Activated B cell treated with CpG ODN at 0.5 μM for 24 hours (primary cell): ENCODE measurements at places on chromosomes 7 and 10.
A peak's percentile ranks its signal among the peaks of the same experiment; 100 is the strongest.

DNA sequence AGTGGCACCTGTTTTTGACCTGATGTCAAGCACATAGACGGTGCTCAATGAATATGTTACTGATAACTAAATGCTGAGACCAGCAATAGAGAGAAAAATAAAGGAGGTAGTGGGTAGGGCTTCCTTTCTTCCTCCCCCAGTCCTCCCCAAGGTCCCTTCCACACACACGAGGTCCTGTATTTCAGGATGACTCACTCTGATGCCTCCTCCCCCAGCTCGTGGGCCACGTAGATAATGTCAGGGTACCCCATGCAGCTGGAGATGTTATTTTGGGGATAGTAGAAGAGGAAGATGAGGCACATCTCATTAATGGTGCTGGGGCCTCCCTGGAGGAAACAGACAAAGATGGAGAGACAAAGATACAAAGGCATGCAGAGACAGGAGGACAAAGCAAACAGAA, 17.3 kb downstream of the PRSS58 start:
- no peaks in the 10 kb centered on the region for H3K36me3 ChIP-seq
- H3K4me1 ChIP-seq = no peaks in the 10 kb centered on the region
- H3K27ac ChIP-seq = no peak overlapping the region
- no peak overlapping the region for H3K4me3 ChIP-seq

DNA sequence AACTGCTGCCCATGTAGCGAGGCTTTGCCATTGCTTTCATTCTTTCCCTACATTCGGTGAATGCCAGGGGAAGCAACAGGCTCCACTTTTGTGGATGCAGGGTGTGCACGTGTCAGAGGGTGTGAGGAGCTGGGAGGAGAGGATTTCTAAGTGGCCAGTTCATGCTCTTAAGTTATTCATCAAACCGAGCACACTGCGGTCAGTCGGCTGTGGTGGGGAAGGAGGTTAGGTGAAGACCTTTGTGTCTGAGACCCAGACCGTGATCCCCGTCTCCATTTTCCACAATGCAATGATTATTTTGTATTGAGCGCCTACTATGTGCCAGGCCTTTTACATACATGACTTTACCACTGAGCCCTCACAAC, 438.6 kb upstream of the GALNT17 start:
- H3K36me3 ChIP-seq = peaks cover 4% of the 10 kb centered on the region
- H3K27ac ChIP-seq = no peak overlapping the region
- H3K4me3 ChIP-seq = peak overlapping the region; percentile 79
- no peak for DNase-seq
- peaks cover 19% of the 10 kb centered on the region for H3K27me3 ChIP-seq
- peaks cover 15% of the 10 kb centered on the region for H3K4me1 ChIP-seq

DNA sequence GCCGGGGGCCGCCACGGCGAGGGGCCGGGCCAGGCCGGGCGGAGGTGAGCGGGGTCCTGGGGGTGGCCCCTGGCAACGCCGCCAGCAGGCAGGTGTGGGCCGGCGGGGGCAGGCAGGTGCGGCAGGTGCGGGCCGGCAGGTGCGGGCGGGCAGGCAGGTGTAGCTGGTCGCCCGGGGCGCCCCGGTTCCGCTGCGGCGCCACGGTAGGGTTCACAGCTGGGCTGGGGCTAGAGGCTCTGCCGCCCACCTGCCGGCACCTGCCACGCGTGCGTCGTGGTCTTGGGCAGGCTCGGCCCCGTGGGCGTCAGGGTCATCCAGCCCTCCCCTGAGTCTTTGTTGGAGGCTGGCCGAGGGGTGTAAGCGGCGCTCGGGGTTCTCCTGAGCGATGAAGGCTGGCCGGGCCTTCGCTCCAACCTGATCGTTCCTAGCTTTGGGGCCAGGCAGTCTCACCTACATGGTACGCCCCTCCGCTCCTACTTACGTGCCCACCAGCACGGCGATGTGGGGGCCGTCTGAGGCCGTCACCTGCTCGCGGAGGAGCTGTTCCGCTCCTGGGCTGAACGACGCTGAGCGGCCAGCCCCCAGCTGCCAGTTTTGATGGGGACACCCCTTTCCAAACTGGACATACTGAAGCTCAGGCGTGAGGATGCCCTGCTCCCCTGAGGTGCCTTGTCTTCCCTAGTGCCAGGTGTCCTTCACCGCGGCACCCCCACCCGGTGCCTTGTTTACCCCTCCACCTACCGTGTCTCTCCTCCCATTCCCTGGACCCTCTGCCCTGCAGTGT, 493 bp downstream of the ZMIZ2 start:
- H3K27me3 ChIP-seq = no peaks in the 10 kb centered on the region
- peaks cover 31% of the 10 kb centered on the region for H3K36me3 ChIP-seq
- H3K4me3 ChIP-seq = peak overlapping the region; percentile 91
- peaks cover 51% of the 10 kb centered on the region for H3K4me1 ChIP-seq

- no peaks in the 10 kb centered on the region for H3K27me3 ChIP-seq
- H3K4me1 ChIP-seq = peaks cover 31% of the 10 kb centered on the region
- no peaks in the 10 kb centered on the region for H3K36me3 ChIP-seq
- no peak overlapping the region for H3K27ac ChIP-seq
- no peak for DNase-seq
These were observed 10.7 kb downstream of the FGL2 start for GRCh38 chr7:77188731-77189437.

- no peak overlapping the region for H3K4me3 ChIP-seq
- no peak overlapping the region for H3K27ac ChIP-seq
- no peak for DNase-seq
- no peaks in the 10 kb centered on the region for H3K27me3 ChIP-seq
- H3K4me1 ChIP-seq = peaks cover 3% of the 10 kb centered on the region
These were observed 86.7 kb downstream of the KLF6 start for GRCh38 chr10:3698312-3698711.

DNA sequence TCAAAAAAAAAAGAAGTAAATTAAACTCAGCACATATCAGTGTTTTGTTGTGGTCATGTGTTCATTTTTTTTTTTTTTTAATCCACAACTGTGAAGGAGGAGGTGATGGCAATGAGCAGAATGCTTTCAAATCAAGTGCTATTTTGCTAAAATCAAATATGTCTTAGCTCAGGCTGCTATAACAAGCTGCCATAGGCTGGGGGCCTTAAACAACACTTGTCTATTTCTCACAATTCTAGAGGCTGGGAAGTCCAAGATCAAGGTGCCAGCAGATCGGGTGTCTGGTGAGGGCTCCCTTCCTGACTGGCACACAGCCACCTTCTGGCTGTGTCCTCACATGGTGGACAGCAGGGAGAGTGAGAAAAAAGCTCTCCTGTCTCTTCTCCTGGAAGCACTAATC, 203.9 kb downstream of the FAM107B start:
- no peak for DNase-seq
- peaks cover 73% of the 10 kb centered on the region for H3K36me3 ChIP-seq
- H3K27me3 ChIP-seq = no peaks in the 10 kb centered on the region

GRCh38 chr10:130017631-130018022, 53.6 kb upstream of the EBF3 start:
- no peak overlapping the region for H3K27ac ChIP-seq
- no peaks in the 10 kb centered on the region for H3K36me3 ChIP-seq
- no peak for DNase-seq
- H3K4me1 ChIP-seq = no peaks in the 10 kb centered on the region
- H3K4me3 ChIP-seq = no peak overlapping the region

DNA sequence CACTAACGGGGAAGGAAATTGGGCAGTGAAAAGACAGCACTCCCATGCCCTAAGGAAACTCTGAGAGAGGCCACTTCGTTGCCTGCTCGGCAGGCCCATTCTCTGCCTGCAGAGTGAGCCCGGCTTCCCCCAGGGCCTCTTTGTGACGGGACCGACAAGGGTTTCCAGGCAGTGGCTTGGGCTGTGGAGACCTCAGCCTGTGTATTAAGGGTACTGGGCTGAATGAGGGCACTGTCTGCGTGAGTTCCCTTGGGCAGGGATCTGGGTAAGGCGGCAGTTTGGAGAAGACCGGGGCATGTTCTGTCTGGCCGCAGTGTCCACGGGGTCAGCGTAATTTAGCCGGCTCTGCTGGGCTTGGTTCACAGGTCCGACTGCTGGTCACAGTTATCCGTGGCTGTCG, 237.2 kb downstream of the MGMT start:
- H3K27me3 ChIP-seq = no peaks in the 10 kb centered on the region
- peaks cover 45% of the 10 kb centered on the region for H3K36me3 ChIP-seq
- peaks cover 9% of the 10 kb centered on the region for H3K4me1 ChIP-seq
- no peak overlapping the region for H3K27ac ChIP-seq
- no peak for DNase-seq
- H3K4me3 ChIP-seq = no peak overlapping the region

- no peaks in the 10 kb centered on the region for H3K4me1 ChIP-seq
- no peak overlapping the region for H3K27ac ChIP-seq
- no peak for DNase-seq
- H3K27me3 ChIP-seq = no peaks in the 10 kb centered on the region
- no peak overlapping the region for H3K4me3 ChIP-seq
These were observed 169.1 kb downstream of the LRRN3 start for GRCh38 chr7:111259991-111260390.

GRCh38 chr7:79290841-79291497, 162.5 kb downstream of the MAGI2 start:
- no peaks in the 10 kb centered on the region for H3K27me3 ChIP-seq
- no peaks in the 10 kb centered on the region for H3K4me1 ChIP-seq
- no peaks in the 10 kb centered on the region for H3K36me3 ChIP-seq
- H3K4me3 ChIP-seq = no peak overlapping the region

GRCh38 chr10:43173120-43173519, 34.9 kb downstream of the CSGALNACT2 start:
- peaks cover 80% of the 10 kb centered on the region for H3K36me3 ChIP-seq
- no peak overlapping the region for H3K4me3 ChIP-seq
- DNase-seq = no peak
- H3K27me3 ChIP-seq = no peaks in the 10 kb centered on the region
- H3K27ac ChIP-seq = no peak overlapping the region

- no peak for DNase-seq
- no peaks in the 10 kb centered on the region for H3K27me3 ChIP-seq
- no peaks in the 10 kb centered on the region for H3K4me1 ChIP-seq
- no peaks in the 10 kb centered on the region for H3K36me3 ChIP-seq
- H3K27ac ChIP-seq = no peak overlapping the region
- no peak overlapping the region for H3K4me3 ChIP-seq
These were observed 145.6 kb downstream of the DOCK4 start for GRCh38 chr7:112060625-112061024.

DNA sequence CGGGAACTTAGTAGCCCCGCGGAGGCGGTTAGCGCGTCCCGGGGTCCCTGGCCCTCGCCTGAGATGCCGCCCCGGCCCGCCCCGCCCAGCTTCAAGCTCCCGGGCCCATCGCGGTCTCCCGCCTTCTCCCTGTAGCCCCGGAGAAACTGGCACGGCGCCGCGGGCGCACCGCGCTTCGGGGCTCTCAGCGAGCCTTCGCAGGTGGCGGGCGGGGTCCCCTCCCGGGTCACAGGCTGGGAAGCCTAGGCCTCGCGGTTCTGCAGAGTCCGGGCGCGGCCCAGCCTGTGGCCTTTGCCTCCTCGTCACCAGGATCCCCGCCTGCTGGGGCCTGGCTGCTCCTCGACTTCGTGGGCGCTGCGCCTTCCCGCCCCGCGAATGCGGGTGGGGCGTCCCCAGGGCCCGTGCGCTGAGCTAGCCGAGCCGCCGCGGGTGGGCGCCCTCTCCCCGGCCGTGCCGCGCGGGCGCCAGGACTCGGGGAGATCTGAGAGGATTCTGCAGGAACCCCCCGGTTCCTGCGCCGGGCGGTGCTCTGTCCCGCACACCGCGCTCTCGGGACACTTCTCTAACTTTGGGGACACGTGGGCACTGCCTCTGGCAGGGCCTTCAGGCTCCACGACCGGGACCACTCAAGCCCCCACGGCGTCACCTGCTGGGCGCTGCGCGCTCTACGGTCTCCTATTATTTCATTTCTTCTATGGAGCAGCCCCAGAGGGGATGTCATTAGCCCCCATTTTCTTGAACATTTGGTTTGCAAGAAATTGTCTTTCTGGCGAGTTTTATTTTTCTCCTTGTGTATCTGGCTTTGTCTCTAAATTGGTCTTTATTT, 682 bp upstream of the RGS10 start:
- H3K4me1 ChIP-seq = peaks cover 38% of the 10 kb centered on the region
- H3K36me3 ChIP-seq = no peaks in the 10 kb centered on the region
- peak; percentile 61 for DNase-seq
- peak overlapping the region; percentile 91 for H3K4me3 ChIP-seq
- peak overlapping the region; percentile 87 for H3K27ac ChIP-seq
- H3K27me3 ChIP-seq = peaks cover 9% of the 10 kb centered on the region

DNA sequence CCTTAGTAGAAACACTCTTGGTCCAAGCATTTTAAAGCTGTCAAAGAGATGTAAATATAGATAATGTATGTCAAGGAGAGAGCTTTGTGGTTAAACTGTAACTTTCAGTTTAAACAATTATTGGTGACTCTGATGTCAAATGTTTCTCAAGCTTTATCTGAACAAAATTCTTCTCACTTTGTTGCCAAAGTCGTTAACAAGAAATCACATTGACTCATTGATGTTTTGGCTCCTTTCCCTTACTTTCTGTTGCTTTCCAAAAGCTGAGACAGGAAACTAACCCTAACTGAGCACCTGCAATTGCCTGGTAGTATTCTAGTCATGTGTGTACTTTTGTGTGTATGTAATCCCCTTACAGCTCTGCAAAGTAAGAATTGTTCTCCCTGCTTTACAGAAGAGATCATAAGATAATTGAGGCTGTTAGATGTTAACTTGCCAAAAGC, 108.5 kb downstream of the CFTR start:
- no peak overlapping the region for H3K4me3 ChIP-seq
- no peaks in the 10 kb centered on the region for H3K4me1 ChIP-seq
- no peaks in the 10 kb centered on the region for H3K36me3 ChIP-seq
- no peak overlapping the region for H3K27ac ChIP-seq
- no peaks in the 10 kb centered on the region for H3K27me3 ChIP-seq

GRCh38 chr10:508726-509125, 180.7 kb downstream of the DIP2C start:
- no peak overlapping the region for H3K27ac ChIP-seq
- no peaks in the 10 kb centered on the region for H3K36me3 ChIP-seq
- no peak overlapping the region for H3K4me3 ChIP-seq
- peaks cover 21% of the 10 kb centered on the region for H3K4me1 ChIP-seq
- DNase-seq = no peak

DNA sequence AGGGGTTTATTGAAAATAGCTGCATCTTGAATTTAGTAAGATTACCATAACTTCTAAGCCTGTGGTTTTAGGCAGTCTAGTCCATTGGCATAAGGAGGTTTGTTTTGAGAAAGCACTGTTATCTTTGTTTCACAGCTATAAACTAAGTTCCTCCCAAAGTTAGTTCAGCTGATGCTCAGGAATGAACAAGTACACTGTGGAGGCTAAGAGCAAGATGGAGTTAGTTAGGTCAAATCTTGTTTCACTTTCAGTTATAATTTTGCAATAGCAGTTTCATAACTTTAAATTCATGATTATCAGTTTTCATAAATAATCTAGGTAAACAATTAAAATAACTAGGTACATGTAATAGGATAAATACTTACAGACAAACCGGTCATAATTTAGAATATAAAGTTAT, 15.4 kb downstream of the SEC61G start:
- no peak overlapping the region for H3K4me3 ChIP-seq
- peaks cover 14% of the 10 kb centered on the region for H3K36me3 ChIP-seq
- no peaks in the 10 kb centered on the region for H3K4me1 ChIP-seq

DNA sequence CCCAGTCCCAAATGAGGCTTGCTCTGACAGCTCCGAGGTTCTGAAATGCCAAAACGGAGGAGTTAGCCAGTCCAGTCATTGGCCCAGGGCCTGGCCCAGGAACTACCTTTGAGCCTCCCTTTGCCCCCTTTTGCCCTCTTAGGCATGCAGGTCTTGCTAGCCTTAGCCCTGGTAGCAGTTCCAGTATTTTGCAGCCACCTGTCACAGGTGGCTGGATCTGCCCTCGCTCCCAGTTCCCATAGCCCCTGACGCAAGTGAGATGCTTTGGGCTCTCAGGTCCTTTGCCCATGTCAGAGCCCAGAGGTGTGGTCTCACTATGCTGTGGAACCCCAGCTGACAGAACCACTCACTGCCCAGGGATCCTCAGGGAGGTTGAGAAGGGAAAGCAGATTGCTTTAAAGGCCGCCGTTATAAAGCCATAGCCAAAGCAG, 42.0 kb downstream of the GPRIN2 start:
- H3K27ac ChIP-seq = no peak overlapping the region
- no peaks in the 10 kb centered on the region for H3K4me1 ChIP-seq
- no peak for DNase-seq
- no peaks in the 10 kb centered on the region for H3K36me3 ChIP-seq
